LoVo (cell line): ENCODE measurements at places on chromosomes 4 and X.
A peak's percentile ranks its signal among the peaks of the same experiment; 100 is the strongest.

- peak; percentile 67 for DNase-seq
Observed at GRCh38 chr4:80215449-80216052, 18.2 kb downstream of the PRDM8 start.

- DNase-seq = no peak
Observed at GRCh38 chr4:151043803-151044515, 28.9 kb upstream of the LRBA start.

DNA sequence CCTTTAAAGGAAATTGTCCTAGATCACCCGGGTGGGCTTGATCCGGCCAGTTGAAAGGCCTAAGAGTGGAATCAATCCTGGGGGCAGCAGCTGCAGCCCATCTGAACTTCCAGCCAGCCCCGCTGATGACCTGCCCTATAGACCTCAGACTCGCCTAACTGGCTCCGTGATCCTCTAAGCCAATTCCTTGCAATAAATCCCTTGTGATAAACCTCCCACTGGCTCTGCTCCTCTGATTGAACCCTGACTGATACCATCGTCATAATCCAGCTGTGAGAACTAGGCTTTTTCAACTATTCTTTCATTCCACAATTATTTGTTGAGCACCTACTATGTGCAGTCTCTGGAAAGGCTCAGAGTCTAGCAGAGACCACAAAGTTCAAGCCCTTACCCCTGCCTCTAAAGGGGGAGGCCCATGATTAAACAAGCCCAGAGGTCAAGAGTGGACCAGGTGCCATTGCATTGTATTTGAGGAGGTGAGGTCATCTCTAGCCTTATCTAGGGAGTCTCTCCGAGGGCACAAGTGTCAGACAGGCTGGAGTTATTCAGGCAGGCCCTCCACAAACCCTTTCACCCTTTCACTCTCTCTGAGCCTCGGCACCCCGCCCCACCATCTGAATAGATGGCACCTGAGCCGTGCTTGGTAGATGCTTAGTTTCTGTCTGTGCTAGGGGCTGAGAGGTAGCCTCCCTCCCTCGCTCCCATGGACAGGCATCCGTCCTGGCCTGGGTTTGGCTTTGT is 20.5 kb upstream of the GPR78 start:
- DNase-seq = no peak

GRCh38 chr4:183872531-183872930 is 32.6 kb upstream of the STOX2 start:
- no peak for DNase-seq
